ENCODE measurements at places on chromosomes 2 and 18. TPM values are rescaled to one million over a fixed set of nuclear protein-coding genes. Genes with fewer than 3 reads are reported as not detected.

DNA sequence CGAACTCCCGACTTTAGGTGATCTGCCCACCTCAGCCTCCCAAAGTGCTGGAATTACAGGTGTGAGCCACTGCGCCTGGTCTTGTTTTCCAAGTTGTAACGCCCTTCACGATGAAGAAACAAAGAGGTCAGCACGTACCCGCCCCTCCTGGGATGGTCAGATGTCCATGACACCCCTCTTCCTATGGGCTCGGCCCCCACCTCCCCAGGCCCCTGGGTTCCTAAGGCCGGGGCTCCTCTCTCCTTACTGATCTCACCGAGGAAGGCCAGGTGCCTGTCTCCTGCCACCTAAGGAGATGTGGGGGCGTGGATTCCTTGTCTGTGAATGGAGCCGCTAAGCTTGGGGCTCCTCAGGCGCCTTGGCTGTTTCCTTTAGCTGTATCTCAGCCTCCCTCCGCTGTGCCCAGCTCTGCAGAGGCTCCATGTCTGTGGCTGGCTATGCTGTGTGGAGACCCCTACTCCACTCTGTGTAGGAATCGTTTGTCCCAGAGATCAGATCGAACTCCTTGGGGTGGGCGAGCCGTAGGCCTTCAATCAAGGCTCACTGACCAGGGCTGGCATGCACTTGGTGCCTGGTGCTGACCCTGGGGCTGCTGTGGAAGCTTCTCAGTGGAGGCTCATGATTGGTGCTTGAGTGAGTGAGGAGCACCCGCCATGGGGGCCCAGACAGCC is 8.8 kb downstream of the COLEC11 start:
- no peak for DNase-seq

- DNase-seq, result peak; percentile 4
These were observed 183.9 kb upstream of the KLHL14 start for GRCh38 chr18:32956591-32957315.

- DNase-seq, result no peak
These were observed 34.9 kb downstream of the BCL2L11 start for GRCh38 chr2:111155610-111156009.

DNA sequence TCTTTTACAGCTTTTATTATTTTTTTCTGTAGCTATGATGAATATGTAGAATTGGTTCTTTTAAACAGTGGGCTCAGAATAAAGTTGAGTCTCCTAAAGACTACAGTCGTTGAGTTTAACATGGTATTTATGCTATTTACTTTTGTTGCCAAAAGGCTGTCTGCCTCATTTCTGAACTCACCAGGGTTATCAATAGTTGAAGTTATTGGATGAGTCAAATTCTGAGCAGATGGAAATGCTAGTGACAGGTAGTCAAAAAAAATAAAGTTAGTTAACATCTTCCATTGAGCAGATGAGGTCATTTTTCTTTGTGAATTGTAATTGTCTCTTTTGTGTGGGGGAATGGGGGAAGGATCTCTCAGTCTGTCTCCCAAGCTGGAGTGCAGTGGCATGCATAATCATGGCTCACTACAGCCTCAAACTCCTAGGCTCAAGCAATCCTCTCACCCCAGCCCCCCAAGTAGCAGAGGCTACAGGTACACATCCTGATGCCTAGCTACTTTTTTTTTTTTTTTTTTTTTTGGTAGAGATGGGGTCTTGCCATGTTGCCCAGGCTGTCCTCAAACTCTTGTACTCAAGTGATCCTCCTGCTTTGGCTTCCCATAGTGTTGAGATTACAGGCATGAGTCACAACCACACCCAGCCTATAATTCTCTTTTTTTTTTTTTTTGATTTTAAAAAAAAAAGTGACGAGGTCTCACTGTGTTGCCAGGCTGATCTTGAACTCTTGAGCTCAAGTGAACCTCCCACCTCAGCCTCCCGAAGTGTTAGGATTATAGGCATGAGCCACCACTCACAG is 8.9 kb downstream of the PAPOLG start:
- no peak for DNase-seq

MATN3 gene
- total RNA-seq, result 0.30 TPM

ATP6V1B1 gene
- total RNA-seq, result 2.3 TPM
